ENCODE measurements at places on chromosomes 12 and 14.

DNA sequence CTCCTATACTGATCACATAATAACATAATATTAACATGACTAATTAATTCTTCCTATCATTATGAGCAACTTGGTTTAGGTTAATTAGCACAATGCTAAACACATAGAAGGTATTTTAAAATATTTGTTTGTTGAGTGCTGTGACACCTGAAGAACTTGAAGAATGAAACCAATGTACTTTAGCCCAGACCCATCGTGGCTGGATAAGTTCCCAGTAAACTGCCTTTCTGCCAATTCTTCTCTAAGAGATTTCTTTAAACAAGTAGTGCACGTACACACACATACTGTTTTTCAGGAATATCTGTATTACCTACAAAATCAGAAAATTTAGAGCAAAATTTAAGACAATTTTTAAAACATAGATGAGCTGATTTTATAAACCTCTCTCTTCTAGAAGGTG lies 207.4 kb upstream of the SSTR1 start:
- no peak for DNase-seq

DNA sequence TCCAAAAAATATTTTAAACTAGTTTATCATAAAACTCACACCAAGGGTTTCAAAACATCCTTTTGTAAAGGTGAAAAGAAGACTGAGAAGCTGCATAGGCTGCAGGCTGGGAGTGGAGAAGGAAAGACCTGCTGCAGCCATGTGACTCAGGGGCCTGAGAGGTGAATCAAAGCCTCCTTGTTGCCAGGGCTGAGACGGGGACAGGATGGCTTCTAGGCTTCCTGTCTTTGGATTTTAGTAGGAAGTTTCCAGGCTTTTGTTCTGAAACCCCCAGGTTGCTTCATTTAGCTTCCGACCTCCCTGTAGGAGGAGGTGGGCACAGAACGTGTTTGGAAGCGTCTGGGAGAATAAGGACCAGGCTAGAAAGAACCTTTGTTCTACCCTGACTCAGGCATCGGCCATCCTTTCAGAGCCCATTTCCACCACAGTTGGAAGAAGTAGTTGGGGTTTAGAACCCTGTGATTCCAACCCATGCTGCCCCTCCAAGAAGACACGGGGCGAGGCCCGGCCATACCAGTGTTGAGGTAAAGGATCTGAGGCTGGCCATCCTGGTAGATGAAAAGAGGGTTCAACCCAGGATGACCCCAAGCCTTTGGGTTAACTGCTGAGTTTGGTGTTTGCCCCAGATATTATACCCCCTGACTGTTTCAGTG lies 122.4 kb downstream of the SLC25A47 start:
- no peak for DNase-seq

- no peak for DNase-seq
Observed at GRCh38 chr12:121144416-121144914, 11.8 kb downstream of the P2RX7 start.

- DNase-seq = no peak
Observed at GRCh38 chr12:100789146-100789545, 5.4 kb upstream of the ANO4 start.

DNA sequence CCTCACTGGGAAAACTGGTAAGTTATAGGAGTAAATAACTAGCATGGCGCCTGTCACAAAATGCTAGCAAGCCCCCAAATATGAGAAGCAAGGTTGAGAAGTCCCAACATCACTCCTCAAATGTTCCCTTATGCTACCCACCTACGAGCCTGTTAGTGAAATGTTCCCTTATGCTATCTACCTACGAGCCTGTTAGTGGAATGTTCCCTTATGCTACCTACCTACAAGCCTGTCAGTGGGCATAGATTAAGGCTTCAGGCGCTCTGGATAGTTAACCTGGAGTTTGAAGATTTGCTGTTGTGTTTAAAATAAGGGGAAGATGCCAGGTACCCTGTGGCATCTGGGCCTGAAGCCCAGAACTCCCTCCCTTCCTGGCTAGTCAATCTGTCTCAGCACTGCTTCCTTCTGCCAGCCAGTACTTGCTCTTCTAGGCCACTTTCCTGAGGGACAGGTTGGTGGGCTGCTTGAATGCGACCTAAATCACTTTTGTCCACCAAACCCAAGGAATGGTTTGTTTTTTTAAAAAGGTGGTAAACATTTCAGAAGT lies 67.1 kb upstream of the SINHCAF start:
- no peak for DNase-seq
